Calu3 (cell line): ENCODE measurements at places on chromosomes 16 and 17. TPM values are rescaled to one million over a fixed set of nuclear protein-coding genes. Genes with fewer than 3 reads are reported as not detected.

The KRT10 gene
- 171 and 188 TPM in 2 replicates for total RNA-seq

- no peaks in the 10 kb centered on the region for H3K27me3 ChIP-seq
- peaks cover 53% of the 10 kb centered on the region for H3K36me3 ChIP-seq
- DNase-seq: no peak
- no peak overlapping the region for H3K27ac ChIP-seq
- H3K4me3 ChIP-seq: no peak overlapping the region
Observed at GRCh38 chr17:38864636-38865398, 5.0 kb upstream of the LASP1 start.

The C16orf92 gene
- total RNA-seq: not detected in 2 replicates

- no peak for DNase-seq
- peaks cover 42% of the 10 kb centered on the region for H3K4me1 ChIP-seq
- no peak overlapping the region for H3K4me3 ChIP-seq
- H3K27ac ChIP-seq: no peak overlapping the region
Observed at GRCh38 chr16:57419506-57419905, 14.9 kb downstream of the CCL17 start.

The C17orf100 gene
- total RNA-seq: 1.8 and 3.1 TPM in 2 replicates

DNA sequence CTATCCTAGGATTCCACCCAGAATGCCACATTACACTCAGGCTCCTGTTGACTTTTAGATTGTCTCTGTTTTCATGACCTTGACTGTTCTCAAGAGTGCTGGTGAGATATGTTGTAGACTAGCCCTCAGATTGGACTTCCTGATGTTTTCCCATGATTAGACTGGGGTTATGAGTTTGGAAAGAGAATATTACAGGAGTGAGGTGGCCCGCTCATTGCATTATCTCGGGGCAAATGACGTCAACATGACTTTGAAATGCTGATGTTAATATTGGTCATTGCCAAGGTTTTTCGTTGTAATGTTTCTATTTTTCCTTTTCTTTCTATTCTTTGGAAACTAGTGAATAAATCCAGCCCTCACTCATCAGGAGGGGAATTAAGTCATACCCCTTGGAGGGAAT, 355.7 kb upstream of the MON1B start:
- H3K36me3 ChIP-seq: no peaks in the 10 kb centered on the region
- H3K27me3 ChIP-seq: peaks cover 4% of the 10 kb centered on the region

DNA sequence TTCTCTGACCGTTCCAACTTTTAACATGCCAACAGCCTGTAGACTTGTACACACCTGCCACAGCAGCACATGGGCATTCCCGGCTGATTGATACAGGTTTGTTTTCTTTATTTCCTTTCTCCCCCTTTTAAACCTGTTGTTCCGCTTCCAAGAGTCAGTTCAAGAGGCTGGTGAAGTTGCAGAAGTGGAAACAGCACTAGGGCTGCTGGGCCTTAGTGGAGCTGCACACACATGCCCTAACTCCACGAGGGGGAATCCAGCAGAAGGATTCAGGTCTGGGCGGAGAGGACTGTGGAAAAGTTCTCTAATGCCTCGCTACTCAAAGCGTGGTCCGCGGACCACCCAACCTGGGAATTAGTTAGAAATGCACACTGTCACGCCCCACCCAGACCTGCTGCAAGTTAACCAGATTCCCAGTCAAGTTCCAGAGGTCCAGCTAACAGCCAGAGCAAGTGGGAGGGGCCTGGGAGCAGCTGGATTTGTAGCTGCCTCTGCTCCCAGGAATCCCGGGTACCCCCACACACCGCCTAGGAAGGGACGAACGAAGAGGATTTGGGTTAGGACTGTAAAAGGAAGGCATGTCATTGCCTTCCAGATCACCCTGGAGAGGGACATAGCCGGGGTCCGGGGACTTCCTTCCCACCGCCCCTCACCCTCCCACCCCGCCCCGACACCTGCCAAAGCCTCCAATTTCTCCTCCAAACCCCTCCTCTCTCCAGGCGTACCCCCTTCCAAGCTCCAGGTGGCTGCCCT, 542 bp downstream of the SLC39A11 start:
- peaks cover 13% of the 10 kb centered on the region for H3K36me3 ChIP-seq
- H3K27ac ChIP-seq: peak overlapping the region; percentile 89
- peak overlapping the region; percentile 96 for H3K4me3 ChIP-seq
- no peaks in the 10 kb centered on the region for H3K4me1 ChIP-seq
- peaks cover 23% of the 10 kb centered on the region for H3K27me3 ChIP-seq
- DNase-seq: peak; percentile 31

- no peaks in the 10 kb centered on the region for H3K36me3 ChIP-seq
- H3K27ac ChIP-seq: no peak overlapping the region
- H3K4me3 ChIP-seq: no peak overlapping the region
- peaks cover 50% of the 10 kb centered on the region for H3K27me3 ChIP-seq
Observed at GRCh38 chr16:84194470-84195200, 3.7 kb downstream of the ADAD2 start.

DNA sequence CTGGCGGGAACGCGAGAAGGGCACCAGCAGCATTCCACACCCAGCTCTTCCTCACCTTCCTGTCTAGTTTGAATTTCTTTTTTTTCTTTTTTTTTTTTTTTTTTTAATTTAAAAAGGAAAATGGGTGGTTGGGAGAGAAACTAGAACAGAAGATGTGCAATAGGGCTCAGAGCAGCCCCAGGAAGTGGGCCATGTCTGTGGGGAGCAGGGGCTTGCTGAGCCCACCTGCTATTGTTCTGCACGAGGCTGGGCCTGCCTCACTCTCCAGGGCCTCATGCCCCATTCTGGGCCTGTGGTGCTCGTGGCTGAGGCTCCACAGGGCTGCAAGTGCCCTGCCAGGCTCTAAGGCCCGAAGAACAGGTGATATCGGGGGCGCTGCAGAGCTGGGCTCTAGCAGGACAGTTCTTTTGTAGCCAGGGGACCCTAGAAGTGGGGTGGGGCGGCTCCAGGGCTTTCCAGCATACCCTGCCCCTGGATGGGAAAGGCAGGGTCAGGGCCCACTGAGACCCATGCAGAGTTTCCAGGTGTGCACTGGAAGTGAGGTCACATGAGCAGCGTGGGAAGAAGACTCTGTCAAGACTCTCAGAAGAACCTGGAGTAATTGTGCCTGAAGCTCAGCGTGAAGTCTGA, 12.4 kb downstream of the MRPL27 start:
- H3K4me1 ChIP-seq: no peaks in the 10 kb centered on the region
- no peak overlapping the region for H3K4me3 ChIP-seq
- peaks cover 48% of the 10 kb centered on the region for H3K36me3 ChIP-seq

DNA sequence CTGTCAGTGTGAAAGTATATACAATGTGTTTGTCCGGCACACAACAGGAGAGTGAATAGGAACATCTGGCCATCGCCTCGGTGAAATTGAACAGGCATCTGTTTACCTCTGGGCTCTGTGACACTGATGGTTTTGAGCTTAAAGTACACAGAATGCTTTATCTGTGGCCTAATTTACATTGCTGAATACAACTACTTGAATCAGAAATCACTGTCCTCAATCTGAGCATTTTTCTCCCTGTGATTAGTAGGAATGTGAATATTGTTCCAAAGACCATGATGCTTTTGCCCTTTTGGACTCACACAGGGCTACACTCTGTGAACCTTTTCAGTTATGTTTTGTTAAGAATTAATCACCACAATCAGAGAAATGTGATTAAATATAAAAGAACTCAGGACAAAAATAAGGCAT, 323.0 kb upstream of the TBX2 start:
- no peaks in the 10 kb centered on the region for H3K4me1 ChIP-seq
- no peak overlapping the region for H3K4me3 ChIP-seq
- H3K36me3 ChIP-seq: no peaks in the 10 kb centered on the region
- DNase-seq: no peak
- no peak overlapping the region for H3K27ac ChIP-seq

The MYO15B gene
- total RNA-seq: 58.4 and 78.6 TPM in 2 replicates

DNA sequence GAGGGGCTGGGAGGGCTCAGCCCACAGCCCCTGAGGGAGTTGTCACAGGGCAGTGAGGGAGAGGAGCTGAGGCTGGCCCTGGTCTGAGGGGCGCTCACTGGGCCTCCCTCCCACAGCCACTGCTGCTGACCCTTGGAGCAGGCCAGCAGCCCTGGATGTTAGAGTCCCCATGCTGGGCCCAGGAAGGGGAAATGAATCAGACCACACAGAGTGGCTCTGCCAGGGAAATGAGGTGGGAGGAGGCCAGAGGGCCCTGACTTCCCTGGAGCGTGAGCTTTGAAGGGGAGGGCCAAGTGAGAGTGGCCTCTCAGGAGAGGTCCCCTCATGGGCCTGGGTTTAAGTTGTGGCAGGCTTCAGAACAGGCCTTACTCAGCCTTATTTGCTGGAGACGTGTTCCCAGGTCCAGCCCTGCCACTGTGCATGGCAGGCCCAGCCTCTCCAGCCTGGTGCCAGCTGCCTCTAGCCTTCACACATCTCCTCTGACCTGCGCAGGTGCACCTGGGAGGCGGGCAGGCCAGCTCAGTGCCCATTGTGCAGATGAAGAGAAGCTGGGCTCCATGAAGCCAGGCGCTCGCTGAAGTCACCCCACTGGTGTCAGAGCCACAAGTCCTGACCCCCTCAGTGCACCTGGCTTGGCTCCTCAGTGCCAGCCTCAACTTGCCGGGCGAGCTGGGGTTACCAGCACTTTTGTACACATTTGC, 15.4 kb downstream of the GPT2 start:
- no peak for DNase-seq
- H3K4me1 ChIP-seq: peaks cover 13% of the 10 kb centered on the region
- no peaks in the 10 kb centered on the region for H3K27me3 ChIP-seq
- H3K27ac ChIP-seq: no peak overlapping the region

GRCh38 chr16:17083628-17084027, 387.1 kb downstream of the XYLT1 start:
- no peaks in the 10 kb centered on the region for H3K36me3 ChIP-seq
- H3K4me1 ChIP-seq: no peaks in the 10 kb centered on the region
- no peaks in the 10 kb centered on the region for H3K27me3 ChIP-seq
- H3K27ac ChIP-seq: no peak overlapping the region

The KRT24 gene
- 2.0 and 2.4 TPM in 2 replicates for total RNA-seq

DNA sequence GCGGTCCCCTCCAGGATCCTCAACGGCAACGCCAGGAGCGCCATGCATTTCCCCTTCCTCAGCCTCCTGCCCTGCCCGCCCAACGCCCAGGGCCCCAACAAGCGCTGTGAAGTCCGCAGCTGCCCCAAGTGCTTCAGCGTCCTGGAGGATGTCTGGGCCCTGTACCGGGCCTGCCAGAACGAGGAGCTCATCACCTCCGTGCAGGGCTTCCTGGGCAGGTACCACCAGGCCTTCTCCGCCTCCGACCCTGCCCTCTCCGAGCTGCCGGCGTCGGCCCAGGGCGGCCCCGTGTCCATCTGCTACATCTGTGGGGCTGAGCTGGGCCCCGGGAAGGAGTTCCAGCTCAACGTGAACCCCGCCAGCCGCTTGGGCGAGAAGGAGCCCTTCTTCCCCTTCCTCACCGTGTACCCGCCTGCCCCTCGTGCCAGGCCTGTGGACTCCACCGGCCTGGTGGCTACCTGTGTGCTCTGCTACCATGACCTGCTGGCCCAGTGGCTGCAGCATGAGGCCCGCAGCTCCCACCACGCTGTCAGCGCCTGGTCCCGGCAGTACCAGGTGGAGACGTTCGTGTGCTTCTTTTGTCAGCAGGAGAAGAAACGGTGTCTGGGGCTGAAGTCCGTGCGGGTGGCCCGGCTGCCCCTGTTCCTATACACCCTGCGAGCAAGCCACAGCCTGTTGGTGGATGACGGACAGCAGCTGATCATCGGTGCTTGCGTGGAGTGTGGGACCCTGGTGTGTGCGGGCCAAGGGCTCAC, 58.9 kb upstream of the CIBAR2 start:
- DNase-seq: no peak
- no peak overlapping the region for H3K4me3 ChIP-seq
- peaks cover 88% of the 10 kb centered on the region for H3K27me3 ChIP-seq
- H3K27ac ChIP-seq: no peak overlapping the region
- H3K4me1 ChIP-seq: peaks cover 47% of the 10 kb centered on the region

The PPP1R1B gene
- total RNA-seq: 8.3 and 11.1 TPM in 2 replicates

- H3K4me1 ChIP-seq: peaks cover 2% of the 10 kb centered on the region
- no peaks in the 10 kb centered on the region for H3K27me3 ChIP-seq
- peak; percentile 43 for DNase-seq
- H3K36me3 ChIP-seq: no peaks in the 10 kb centered on the region
- no peak overlapping the region for H3K4me3 ChIP-seq
Observed at GRCh38 chr16:14405611-14406537, 224.2 kb downstream of the PARN start.

The NACA2 gene
- not detected in 2 replicates for total RNA-seq

- no peak overlapping the region for H3K27ac ChIP-seq
- no peak overlapping the region for H3K4me3 ChIP-seq
- no peaks in the 10 kb centered on the region for H3K4me1 ChIP-seq
- no peaks in the 10 kb centered on the region for H3K27me3 ChIP-seq
- no peaks in the 10 kb centered on the region for H3K36me3 ChIP-seq
Observed at GRCh38 chr16:31785126-31785525, 88.5 kb upstream of the ZNF267 start.

DNA sequence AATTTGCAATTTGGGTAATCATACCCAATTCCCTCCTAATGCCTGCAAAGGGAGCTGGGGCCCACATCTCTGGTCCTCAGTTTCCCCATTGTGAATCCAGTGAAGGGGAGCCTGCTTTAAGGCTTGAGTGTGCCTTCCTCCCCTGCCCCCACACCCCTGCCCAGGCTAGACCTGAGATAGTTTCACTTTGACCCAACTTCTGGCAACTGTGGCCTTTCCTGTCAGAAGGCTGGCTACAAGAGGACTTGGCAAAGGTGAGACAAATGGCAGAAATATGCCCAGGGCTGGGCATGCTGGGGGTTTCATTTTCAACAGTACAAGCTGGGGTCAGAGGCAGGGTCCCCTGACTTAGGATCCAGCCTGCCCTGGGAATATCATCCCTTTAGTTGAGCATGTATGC, 10.0 kb downstream of the SOCS1 start:
- no peak overlapping the region for H3K4me3 ChIP-seq
- H3K4me1 ChIP-seq: no peaks in the 10 kb centered on the region
- H3K27ac ChIP-seq: no peak overlapping the region
- no peaks in the 10 kb centered on the region for H3K27me3 ChIP-seq
- H3K36me3 ChIP-seq: no peaks in the 10 kb centered on the region
- no peak for DNase-seq

DNA sequence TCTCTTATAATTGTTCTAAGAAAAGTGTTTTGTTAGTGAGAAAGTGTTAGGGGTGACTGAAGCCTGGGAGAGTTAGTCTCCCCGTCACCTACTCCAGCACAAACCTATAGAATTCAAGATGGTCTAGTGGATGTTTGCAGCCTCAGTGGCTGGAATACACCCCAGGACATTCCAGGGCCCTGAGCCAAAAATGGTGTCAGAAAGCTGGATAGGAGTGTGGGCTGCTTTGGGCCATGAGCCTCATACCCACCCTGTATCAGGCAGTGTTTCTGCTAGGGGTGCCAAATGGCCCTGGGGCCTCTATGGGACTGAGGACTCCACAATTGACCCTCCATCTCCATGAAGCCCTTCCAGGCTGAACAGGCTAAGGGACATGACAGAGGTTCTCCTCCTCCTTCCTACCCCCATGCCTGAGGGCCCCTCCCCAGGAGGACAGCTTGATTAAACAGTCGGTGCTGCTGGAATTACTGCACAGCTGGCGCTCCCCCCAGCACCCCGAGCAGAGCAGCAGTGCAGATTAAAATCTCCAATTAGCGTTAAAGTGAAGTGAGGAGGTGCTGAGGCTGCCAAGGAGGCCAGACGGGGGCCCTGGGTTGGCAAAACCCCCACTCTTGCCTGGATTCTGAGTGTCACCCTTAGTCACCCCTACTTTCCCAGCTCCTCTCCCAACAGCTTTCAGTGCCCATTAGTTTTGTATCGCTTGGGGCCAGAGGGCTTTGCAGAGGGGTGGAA, 59.1 kb downstream of the NEUROD2 start:
- no peak overlapping the region for H3K27ac ChIP-seq
- peaks cover 45% of the 10 kb centered on the region for H3K36me3 ChIP-seq
- no peak overlapping the region for H3K4me3 ChIP-seq
- no peak for DNase-seq
- H3K27me3 ChIP-seq: no peaks in the 10 kb centered on the region

The CCL7 gene
- not detected in 2 replicates for total RNA-seq

The NPIPB6 gene
- 2.5 and 2.6 TPM in 2 replicates for total RNA-seq

GRCh38 chr16:14187517-14188338, 116.6 kb downstream of the MRTFB start:
- DNase-seq: no peak
- peak overlapping the region; percentile 24 for H3K27ac ChIP-seq
- H3K4me1 ChIP-seq: peaks cover 30% of the 10 kb centered on the region
- no peaks in the 10 kb centered on the region for H3K27me3 ChIP-seq
- no peak overlapping the region for H3K4me3 ChIP-seq
